Cortex of kidney (tissue), 1 donor: ENCODE measurements at places on chromosomes 7 and 10.

- no peak for DNase-seq
Measured at GRCh38 chr10:86311190-86311589, 55.4 kb downstream of the GRID1 start.

DNA sequence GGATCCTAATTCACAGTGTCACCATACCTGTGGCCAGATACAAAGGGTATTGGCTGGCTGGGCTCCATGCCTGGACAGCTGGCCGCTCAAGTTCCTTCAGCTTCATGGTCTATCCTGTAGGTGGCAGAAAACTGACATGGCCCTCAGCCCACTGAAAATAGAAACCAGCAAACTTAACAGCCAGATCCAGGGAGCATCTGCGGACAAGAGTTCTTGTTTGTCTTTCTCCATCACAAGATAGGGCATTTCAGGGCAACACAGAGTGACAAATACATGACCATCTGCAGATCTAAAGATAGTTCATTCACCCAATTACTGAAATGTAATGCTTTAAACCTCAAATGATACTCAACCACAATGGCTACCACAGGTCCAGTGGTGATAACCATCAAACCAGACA, 2.8 kb downstream of the SEC31B start:
- no peak for DNase-seq

- no peak for DNase-seq
Measured at GRCh38 chr7:134657526-134657925, 10.9 kb downstream of the BPGM start.

- DNase-seq, result no peak
Measured at GRCh38 chr10:132699411-132700155, 86.4 kb downstream of the NKX6-2 start.

GRCh38 chr10:117823980-117824379, 222.8 kb downstream of the RAB11FIP2 start:
- DNase-seq, result no peak

- DNase-seq, result no peak
Measured at GRCh38 chr10:43055991-43056567, 20.8 kb upstream of the RET start.

DNA sequence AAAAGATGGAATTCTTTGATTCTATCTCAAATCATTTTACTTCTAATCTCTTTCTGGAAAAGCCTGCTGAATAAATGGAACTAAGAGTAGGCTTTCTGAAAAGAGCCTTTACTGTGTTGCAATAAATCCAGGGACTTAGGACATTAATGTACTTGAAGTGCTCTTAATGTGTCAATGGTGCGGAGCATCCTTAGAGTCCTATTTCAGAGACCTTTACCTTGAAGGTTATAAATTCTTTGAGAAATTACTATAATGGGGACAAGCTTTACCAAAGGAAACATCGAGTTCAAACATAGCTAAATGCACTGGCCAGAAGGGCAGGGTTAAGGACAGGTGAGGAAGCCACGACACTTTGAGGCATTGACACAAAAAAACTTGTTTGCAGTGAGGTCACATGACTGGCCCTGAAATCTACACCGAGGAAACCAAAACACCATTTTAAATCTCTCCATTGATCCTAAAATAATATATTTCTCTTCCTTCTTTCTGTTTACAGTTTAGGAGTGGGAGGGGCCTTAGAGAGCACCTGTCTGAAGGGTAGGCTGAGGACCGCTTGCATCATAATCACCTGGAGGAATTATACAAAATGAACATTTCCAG, 48.1 kb upstream of the EXOC6 start:
- DNase-seq, result no peak

- no peak for DNase-seq
Measured at GRCh38 chr10:13816195-13816925, 229.6 kb downstream of the PRPF18 start.
